IMR-90 (cell line): ENCODE measurements at places on chromosomes 5 and 9. TPM values are rescaled to one million over a fixed set of nuclear protein-coding genes. Genes with fewer than 3 reads are reported as not detected.

DNA sequence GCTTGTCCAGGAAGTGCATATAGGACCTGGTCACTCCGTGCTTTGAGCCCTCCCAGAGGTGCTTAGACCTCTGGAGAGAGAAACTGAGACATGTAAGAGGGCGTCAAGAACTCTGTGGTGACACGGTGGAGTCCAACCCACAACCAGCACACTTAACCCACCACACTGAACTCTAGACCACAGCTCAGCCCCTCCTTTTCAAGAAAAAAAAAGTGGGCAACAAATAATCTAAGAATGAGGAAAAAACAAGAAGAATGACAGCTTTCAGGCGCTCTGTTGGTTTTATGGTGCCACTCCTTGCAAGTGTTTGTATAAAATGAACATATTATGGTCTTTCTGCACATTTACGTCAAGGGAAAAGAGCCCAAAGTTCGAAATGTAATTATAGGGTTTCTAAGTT lies 50.2 kb upstream of the SNAPC3 start:
- no peak for DNase-seq

WNT8A gene
- total RNA-seq = not detected in 2 replicates

- DNase-seq = no peak
These were observed 119.7 kb downstream of the CHSY3 start for GRCh38 chr5:130024006-130024405.

GRCh38 chr5:181219262-181220177 lies 3.6 kb upstream of the TRIM41 start:
- DNase-seq = no peak

BAAT gene
- total RNA-seq = under 0.01 TPM in 1 of 2 replicates, not detected in the other
